ENCODE measurements at places on chromosomes 7 and 10.

DNA sequence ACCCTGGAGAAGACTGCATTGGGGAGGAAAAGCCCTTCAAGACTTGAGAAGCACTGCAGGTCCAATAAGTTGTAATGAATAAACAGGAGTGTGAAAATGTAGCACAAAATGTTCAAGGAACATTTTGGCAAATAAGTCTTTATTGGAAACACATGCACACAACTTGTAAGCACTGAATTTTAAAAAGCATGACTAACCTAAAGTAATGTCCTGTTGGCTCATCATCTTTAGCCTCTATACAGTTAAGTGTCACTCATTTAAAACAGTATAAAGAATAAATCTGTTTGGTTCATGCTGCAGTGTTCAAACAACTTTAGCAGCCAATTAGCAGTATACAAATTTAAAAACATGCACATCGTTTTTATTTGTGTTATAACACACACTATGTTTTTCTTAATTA is 108.6 kb downstream of the CDK6 start:
- no peak for DNase-seq

- no peak for DNase-seq
Measured at GRCh38 chr7:137110535-137110934, 233.0 kb downstream of the PTN start.

GRCh38 chr7:32803406-32804141 is 88.0 kb downstream of the KBTBD2 start:
- peak; percentile 54 for DNase-seq

- DNase-seq: no peak
Measured at GRCh38 chr7:157615101-157615817, 278.5 kb downstream of the DNAJB6 start.

- no peak for DNase-seq
Measured at GRCh38 chr10:8071006-8071405, 16.5 kb downstream of the GATA3 start.

DNA sequence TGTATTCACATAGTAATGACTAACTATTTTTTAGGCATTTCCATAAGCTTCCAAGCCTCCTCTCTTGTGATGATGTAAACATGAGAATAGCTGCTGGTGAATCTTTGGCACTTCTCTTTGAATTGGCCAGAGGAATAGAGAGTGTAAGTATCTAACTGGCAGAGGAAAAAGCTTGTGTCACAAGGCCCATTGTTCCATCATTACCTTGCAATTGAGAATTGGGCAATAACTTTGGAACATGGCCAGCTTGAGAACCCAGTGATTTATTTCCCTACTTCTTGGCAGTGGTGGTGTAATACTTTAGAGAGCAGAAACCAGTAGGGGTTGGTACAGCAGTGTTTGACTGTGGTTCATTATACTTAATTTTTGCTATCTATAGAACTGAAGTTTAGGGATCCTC is 12.0 kb downstream of the IFRD1 start:
- DNase-seq: peak; percentile 75

DNA sequence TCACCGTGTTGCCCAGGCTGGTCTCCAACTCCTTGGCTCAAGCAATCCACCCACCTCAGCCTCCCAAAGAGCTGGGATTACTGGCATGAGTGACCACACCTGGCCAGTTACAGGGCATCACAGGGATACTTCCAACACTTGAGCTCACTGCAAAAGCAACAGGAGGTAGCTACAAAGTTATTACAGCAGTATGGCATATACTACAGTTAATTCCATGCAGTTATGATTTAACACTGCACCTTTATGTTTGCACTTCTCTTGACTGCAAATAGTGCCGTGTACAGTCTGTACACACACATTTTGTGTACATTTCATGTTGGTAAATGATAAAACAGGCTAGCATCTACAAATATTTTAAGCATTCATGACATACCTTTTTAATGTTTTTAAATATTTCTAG is 21.3 kb downstream of the SRPK2 start:
- no peak for DNase-seq

DNA sequence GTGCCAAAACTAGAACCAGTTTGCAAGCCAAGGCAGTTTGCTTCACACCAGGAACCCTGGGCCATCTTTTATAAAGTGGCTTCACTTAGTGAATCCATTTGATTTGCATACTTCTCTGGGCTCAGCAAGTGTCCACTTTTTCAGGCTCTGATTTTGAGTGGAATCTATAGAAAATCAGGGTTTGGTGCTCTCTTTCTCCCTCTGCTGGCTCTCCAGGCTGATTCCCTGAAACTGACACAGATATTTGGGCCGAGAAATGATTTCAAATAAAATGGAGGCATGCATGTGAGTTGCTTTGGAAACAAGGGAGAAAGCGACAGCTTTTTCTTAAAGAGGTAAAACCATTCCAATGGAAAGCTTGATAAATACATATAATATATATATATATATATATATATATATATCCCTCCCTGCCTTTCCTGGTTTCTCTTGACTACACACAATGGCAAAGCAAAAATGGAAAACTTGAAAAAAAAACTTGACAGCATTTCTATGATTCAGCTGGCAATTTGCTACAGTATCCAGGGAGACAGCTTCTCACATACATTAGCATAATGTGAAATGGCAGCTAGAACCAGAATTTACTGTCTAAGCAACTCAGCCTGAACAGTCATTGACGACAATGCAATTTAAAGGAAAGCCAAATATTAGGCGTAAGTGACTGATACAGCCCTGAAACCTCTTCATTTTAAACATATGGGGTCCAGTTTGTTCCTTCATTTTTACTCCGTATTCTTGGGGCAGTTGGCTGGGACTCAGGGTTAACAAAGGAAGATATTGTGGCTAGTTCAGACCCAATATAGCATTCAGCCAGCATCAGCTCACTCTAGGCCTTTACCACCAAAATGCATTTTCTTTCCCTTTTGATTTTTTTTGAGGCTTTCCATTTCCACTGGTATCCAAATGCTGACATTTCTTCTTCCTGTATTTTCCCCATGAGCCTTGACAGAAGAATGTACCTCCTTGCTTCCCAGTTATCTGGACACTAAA is 188.5 kb downstream of the TMEM178B start:
- DNase-seq: no peak

- DNase-seq: no peak
Measured at GRCh38 chr10:43401627-43402026, 7.4 kb downstream of the HNRNPF start.

- DNase-seq: no peak
Measured at GRCh38 chr7:98054585-98054984, 52.1 kb upstream of the LMTK2 start.

DNA sequence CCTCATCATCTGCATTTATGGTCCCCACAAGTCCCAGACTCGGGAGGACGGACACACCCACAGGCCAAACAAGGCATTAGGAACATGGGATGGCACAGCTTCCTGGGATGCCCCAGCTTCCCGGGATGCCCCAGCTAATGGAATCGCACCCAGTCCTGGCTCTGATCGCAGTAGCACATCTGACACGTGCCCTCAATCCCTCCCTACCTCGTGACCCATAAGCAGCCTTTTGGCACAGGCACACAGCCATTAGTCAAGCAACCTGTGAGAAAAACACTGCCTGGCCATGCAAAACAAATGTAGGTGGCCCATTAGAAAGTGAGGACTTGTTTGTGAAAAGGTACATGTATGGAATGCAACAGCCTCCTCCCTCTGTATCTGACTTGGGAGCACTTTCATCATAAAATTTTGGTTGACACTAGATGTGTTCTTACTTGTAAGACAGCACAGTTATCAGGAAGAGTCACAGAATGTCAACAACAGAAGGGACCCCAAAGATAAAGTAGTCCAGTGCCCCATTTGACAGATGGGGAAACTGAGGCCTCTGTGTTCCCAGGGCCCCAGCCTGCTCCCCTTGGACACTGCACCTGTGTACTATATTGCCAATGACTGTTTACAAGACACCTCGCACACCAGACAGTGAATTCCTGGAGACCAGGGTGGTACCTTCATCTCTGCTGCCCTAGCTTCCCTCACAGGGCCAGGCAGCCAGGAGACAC is 34.4 kb downstream of the DLG5 start:
- DNase-seq: no peak

- no peak for DNase-seq
Measured at GRCh38 chr10:12975266-12975665, 26.2 kb downstream of the CCDC3 start.

DNA sequence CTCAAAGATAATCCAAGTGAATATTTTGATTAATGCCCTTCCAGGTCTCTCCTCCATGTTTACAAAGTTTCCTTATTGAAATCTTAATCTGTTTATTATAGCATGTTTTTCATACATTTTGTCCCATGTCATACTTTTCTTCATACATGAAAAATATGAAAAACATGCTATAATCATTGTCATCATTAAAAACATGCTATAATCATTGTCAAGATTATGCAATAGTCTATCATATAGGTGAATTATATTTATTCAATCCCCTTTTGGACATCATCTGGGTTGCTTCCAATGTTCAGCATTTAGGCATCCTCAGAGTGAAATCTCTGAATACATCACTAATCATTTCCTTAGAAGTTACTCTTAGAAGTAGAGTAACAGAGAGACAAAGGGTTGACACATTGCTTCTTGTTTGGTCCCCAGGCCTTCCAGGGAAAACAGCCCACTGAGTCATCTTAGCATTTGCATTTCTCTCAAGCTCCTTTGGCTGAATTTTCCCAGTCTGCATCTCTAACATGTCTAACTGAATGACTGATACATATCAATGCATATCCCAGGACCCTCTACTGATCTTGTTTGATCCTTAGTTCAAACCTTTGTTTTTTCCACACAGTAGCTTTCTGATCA is 87.0 kb downstream of the SGMS1 start:
- DNase-seq: peak; percentile 38

GRCh38 chr7:157271991-157272324 is 64.8 kb upstream of the DNAJB6 start:
- DNase-seq: peak; percentile 78

DNA sequence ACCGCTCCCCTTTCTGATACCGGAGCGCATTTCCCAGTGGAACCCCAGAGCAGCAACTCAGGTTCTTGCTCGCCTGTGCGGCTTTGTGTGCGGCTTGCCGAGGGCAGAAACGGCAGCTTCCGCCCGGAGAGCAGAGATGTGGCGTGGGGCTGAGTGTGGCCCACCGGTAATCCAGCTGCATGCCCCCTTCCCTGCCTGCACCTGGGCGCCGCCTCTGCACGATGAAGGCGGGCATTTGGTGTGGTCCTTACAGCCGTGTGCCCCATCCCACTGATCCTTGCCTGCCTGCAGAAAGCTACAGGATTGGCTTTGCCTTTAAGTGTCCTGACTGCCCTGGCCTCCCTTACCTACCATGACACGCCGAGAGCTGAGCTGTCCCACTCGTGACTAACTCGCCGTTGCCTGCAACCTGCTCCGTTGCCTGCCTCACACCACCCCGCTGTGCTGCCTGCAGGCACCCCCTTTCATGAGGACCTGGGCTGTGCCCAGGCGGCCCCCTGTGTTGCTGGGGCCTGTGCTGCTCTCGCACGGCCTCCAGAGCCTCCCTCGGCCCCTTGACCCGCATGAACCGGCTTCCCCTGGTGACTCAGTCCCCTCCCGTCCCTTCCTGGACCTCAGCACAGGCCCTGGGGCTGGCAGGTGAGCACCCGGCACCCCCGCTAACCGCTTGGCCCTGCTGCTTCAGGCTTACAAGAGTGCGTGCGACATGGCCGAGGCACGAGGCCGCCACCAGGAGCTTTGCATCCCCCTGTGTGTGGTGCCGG is 48.0 kb downstream of the PITRM1 start:
- no peak for DNase-seq

- no peak for DNase-seq
Measured at GRCh38 chr10:26843736-26844135, 17.0 kb downstream of the ABI1 start.

DNA sequence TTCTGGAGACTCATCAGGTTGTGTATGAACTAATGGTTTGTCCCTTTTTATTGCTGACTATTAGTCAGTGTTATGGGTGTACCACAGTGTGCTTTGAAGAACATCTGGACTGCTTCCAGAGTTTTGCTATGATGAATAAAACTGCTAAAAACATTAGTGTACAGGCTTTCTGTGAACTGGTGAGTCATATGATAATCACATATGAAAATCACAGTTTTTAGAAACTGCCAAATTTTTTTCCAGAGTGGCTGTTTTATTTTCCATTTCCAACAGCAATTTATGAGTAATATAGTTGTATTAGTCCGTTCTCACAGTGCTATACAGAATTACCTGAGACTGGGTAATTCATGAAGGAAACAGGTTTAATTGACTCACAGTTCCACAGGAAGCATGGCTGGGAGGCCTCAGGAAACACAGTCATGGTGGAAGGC is 281.2 kb upstream of the VSTM2A start:
- DNase-seq: no peak

DNA sequence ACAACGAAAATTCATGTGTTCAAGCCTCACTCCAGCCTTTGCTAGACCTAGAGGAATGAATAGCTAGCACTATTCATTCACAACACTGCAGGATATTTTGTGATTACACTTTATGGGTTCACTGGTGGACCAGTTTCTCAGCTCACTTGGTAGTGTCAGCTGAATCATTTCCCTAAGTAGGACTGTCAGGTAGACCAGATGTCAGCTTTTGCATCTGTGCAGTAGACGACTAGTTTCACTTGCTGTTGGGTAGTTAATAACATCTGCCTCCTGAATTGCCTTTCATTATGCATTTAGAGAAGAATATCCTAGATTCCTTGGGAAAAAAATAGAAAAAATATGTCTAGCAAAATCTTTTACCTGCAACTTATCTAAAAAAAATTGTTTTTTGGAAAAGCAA is 296.4 kb downstream of the ADARB2 start:
- DNase-seq: no peak

- DNase-seq: peak; percentile 92
Measured at GRCh38 chr10:113680190-113681111, 739 bp downstream of the CASP7 start.

- peak; percentile 95 for DNase-seq
Measured at GRCh38 chr7:101108330-101108857, 18.5 kb upstream of the SERPINE1 start.

GRCh38 chr7:20785157-20786048 is 1.3 kb downstream of the SP8 start:
- no peak for DNase-seq

DNA sequence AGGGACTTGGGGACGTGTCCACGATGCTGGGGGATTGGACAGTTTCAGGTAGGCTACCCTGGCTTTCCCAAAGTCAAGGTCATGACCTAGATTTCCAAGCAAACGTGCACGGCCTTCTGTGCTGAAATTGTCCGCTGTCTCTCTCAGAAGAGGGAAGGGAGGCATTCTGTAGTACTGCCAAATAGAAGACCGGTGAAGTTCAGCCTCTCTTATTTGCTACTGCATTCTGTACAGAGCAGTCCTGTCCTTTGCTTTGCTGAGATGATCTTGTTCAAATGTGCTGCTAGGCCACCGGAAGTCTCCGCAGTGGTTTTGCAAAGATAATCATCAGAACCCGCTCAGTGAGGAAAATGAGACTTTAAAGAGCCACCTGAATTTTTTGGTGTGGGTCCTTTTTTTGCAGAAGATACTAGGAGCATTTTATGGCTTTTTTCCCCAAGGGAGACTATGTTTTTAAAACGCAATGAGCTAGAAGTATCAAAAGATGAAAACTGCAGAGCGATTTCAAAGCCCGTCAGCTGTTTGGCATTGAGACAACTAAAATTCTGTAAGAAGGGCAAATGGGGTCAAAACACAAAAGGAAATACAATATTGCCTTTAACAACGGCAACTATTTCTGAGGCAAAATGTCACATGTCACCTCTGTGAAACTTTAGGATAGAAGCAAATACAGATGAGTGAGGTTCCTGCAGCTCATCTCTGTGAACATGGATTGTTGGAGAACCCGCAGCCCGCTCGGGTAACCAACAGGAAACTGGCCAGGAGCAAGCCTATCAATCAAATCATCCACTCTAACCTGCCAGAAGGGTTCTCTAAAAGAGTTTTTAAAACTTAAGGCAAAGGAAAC is 1.3 kb upstream of the NMT2 start:
- no peak for DNase-seq

- no peak for DNase-seq
Measured at GRCh38 chr10:68625316-68625921, 65.3 kb downstream of the TET1 start.

GRCh38 chr7:114930107-114930661 is 8.3 kb downstream of the MDFIC start:
- DNase-seq: peak; percentile 56

Data from suppressor macrophage treated with lipopolysaccharide for 1 hour (primary cell).